A549 (cell line): ENCODE measurements at places on chromosomes 2 and 18.

DNA sequence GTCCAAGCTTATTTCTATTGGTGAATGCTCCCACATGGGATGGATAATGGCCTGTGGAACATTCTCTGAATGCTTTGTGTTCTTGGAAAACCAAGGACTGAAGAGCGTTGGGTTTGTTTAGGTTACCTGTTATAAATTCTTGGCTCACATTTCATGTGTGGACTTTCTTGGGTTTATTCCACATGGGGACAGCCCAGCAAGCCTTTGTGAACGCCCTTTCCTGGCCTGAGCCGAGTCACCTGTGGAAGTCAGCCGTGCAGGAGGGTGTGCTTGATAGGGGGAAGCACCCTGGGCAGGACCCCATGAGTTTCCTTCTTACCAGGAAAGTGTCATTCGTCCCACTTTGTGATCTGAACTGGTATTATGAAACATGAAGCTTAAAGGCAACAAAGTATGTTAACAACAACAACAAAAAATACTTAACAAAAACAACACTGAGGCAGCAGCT lies 4.1 kb downstream of the RAB31 start:
- no peak for DNase-seq

- DNase-seq = no peak
These were observed 178.8 kb upstream of the CHST9 start for GRCh38 chr18:27363872-27364271.

DNA sequence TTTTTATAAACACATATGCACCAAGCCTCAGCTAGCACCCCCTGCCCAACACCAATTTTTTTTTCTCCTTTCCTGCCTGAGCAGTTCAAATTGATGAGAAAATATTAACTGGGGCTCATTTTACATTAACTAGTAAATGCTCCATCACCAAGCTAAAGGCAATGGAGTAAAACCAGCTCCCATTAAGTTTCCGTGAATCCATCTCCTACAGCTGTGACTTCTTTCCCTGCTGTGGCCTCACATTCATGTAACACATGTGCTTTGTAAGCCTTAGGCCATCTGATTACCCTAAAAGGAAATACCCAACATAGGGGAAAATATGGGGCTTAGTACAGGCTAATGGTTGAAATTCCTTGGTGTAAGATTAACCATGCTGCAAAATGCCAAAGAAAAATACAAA lies 60.8 kb downstream of the DNER start:
- no peak for DNase-seq

GRCh38 chr18:1392046-1392445 lies 487.4 kb downstream of the ADCYAP1 start:
- DNase-seq = no peak

DNA sequence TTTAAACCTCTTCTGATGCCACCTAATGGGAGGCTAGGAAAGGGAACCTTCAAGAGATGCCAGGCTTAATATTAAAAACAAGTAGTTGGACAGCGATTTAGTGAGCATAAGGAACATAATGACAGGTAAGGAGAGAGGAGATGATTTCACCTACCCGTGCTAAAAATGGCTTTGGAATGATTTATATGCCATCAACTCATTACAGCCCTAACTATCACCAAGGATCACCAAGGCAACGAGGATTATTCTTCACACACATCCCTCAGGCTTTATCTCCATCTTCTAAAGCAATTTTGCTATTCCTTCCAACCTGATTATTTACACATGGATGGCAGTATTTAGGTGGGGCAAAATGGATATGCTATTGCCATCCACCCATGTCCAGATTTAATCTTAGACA lies 237.8 kb downstream of the DCC start:
- DNase-seq = no peak

- DNase-seq = peak; percentile 55
These were observed 47.4 kb downstream of the DNAJC10 start for GRCh38 chr2:182763311-182763912.
